ENCODE measurements at places on chromosomes 11 and 22.

DNA sequence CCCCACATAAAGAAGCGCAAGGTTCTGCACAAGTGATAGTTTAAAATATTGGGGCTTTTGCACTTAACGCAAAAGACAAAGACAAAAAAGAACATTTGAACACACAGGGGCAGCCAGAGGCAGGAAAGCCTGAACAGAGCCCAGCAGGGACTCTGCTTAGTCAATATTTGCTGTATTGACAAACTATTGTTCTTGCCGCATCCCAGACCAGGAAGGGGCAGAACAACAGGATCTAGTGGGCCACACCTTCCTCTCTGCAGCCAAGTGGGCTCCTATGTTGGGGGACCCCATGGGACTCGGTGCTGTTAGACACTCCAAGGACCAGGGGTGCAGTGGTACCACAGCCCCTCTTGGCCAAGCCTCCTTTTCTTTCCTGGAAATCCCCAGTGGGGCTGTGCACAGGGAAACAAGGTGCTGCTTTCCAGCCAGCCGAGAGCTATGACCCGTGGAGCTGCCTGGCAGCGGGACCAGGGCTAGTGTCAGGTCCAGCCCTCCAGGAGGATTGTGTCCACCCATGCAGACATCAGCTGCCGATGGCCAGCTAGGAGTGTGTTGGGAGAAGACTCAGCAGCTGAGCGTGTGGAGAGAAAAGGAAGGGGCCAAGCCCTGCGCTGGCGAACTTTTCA is 43.3 kb upstream of the ANO1 start:
- no peak for DNase-seq

DNA sequence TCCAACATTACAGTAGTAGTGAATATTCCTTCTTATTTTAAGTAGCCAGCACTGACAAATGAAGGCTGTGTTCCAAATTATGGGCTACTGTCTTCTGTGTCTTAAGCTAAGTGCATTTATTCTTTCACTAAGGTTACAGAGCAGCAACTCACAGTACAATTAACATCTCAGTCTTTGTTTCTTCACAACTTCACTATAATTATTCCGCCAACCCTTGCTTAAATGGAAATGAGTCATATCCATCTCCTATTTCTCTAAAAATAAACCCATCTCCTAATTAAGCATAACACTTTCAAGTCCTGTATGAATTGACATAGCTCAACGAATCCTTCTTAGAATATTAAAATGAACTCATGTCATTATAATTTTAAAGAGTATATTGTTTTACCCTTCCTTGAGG is 6.7 kb downstream of the ETS1 start:
- DNase-seq: peak; percentile 43

DNA sequence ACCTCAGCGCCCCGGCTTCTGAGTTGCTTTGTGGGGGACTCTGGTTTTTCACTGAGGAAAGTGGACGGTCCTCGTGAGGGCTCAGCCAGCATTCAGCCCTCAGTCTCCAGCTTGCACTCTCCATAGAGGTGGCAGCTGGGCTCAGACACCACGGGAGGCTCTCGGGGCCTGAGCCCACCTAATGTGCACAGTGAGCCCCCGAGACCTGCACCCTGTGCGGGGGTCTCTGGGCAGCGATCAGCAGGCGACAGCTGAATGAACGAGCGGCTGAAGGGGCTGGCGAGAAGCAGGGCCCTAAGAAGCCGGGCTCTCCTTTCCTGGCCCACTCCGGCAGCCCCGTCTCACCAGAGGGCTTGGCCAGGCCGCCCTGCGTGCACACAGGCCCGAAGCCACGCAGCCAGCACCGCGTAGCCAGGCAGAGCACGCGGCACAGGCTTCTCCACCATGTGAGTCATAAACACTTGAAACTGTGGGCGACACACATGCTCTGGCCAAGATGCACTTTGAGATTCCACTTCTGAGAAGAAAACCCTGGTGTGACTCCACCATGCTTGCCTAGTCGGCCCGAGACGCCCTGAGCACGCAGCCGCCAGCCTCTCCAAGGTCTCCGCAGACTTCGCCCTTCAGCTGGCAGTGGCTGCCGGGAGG is 28.0 kb downstream of the TOLLIP start:
- DNase-seq: no peak

GRCh38 chr22:41491374-41492100 is 22.6 kb downstream of the ACO2 start:
- DNase-seq: no peak

DNA sequence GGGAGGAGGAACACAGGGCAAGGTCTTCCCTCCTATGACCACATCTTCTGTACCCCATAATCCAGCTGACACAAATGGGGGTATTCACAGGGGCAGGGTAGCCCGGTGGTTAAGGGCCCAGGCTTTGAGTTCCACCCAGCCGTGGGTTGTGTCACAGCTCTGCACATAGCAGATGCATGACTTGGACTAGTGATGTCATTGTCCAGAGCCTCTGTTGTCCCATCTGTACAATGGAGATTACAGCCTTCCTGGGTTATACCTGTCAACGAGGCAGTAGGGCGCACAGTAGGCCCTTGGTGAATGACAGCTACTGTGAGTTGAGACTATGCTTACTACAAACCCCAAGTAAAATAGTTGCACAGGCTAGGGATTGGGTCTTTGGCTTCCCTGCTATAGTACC is 99.3 kb upstream of the CRYBB3 start:
- no peak for DNase-seq

DNA sequence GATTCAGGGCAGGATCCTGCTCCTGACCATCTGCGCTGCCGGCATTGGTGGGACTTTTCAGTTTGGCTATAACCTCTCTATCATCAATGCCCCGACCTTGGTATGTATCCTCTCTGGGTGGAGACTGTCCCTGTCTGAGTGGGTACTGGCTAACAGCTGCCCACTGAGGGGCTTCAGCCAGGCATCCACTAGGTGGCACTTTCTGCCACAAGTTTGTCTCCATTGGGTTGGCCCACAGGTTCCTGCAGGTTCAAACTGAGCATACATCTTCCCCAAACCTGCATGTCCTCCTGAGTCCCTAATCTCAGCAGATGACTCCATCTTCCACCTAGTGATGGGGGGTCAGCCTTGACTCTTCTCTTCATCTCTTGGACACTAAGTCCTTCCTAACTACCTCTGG is 4.4 kb downstream of the SLC2A11 start:
- peak; percentile 57 for DNase-seq

DNA sequence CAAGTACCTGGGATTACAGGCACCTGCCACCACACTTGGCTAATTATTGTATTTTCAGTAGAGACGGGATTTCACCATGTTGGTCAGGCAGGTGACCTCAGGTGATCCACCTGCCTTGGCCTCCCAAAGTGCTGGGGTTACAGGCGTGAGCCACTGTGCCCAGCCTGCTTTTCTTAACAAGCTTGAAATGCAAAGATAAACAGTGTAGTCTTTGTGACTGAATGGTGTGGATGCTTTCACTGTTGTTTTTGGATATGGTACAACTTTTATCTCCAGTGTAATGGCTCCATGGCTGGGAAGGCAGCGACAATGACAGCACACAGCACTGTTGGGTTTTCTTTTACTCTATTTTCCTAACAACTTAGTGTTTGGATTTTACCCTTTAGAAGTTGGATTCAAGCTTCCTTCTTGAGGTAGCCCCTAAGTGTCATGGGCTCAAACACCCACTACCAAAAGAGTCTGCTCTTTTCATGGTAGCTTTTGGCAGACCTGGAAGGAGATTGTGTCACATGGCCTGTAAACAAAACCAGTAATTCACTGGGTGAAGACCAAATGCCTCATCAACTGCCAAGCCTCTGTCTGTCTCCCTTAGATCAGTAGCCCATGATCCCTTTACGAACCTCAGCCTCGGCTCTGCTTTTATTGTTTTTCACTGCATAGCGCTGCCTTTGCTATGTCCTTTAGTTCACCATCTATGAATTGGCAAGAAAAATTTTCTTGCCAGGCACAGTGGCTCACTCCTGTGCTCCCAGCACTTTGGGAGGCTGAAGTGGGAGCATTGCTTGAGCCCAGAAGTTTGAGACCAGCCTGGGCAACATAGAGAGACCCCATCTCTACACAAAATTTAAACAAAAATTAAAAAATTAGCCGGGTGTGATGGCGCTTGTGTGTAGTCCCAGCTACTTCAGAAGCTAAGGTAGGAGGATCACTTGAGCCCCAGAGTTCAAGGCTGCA is 6.4 kb downstream of the VPS51 start:
- DNase-seq: no peak

GRCh38 chr11:117767071-117767470 is 29.9 kb downstream of the DSCAML1 start:
- DNase-seq: no peak

GRCh38 chr11:93249459-93250220 is 51.8 kb upstream of the SLC36A4 start:
- no peak for DNase-seq

- no peak for DNase-seq
Measured at GRCh38 chr22:27810609-27811151, 9.1 kb upstream of the MN1 start.

DNA sequence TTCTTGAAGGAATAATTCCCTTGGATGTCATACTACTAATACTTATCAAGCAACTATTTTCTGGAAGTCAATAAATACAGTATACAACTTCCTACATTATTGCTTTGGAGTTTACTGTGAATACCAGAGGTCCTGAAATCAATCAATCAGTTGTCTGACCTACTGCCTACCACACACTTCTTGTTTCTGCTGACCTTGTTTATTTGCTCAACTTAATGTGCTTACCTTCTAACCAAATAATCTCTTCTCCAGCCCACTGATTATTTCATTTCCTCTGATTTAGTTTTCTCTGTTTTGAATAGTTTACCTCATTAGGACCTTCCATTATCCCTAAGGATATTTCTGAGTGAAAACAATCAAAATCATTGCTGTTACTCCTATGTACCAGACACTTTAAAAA is 523.6 kb upstream of the ARHGAP42 start:
- no peak for DNase-seq

DNA sequence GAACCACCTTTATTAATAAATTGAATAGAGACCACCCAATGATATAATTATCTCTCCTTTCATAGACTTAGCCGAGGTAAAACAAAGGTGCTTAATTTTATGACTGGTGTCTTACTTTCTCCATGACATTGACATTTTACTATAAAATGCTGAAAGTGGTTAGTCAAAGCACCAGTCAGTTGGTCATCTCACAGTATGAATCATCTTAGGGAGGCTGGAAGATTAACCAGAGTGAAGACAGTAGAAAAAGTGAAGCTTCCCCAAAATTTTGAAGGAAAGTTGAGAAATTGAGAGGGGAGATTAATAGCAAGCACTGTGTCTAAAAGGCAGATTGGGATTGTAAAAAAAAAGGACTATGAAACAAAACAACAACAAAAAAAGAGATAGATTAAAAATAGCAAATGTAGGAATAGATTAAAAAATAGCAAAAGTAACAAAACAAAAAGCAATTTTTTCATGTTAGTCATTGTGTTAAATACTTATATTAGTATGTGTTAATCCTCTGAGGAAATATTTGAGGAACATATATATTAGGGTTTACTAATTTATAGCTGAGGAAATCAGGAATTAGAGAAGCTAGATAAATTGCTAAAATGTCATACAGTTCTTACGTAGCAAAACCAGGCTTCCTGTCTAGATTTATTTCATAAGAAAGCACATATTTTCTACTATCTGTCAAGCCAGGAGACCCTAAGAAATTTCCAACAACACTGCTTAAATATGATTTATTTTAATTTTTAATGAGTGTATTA is 557.3 kb upstream of the ANO5 start:
- DNase-seq: peak; percentile 79

- no peak for DNase-seq
Measured at GRCh38 chr11:132818951-132819350, 713.4 kb downstream of the OPCML start.

- DNase-seq: no peak
Measured at GRCh38 chr11:91902312-91902711, 322.3 kb upstream of the FAT3 start.

GRCh38 chr22:37044634-37045625 is 6.6 kb upstream of the KCTD17 start:
- peak; percentile 71 for DNase-seq

GRCh38 chr11:67644472-67645418 is 5.2 kb upstream of the TBX10 start:
- no peak for DNase-seq

- no peak for DNase-seq
Measured at GRCh38 chr11:12160231-12160630, 49.8 kb downstream of the MICAL2 start.

DNA sequence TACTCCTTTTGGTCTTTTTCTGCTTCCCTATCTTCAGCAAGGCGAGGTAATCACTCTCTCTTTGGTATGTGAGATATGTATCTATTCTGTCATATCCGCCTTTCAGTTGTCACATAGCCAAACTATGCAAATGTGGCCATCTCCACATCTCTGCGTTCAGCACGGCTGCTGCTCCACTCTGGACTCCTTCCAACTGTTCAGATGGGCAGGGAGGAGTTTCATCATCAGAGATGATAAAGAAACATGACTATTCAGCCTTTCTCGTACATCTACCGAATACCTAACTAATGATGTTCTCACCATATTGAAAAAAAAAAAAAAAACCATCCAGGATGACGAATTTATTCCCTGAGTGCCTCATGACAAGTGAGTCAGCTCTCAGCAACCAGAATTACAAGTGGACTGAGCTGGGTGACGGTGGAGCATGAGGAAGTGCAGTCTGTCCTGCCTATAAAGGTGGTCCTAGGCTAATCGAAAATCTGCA is 899.6 kb downstream of the OPCML start:
- DNase-seq: no peak

DNA sequence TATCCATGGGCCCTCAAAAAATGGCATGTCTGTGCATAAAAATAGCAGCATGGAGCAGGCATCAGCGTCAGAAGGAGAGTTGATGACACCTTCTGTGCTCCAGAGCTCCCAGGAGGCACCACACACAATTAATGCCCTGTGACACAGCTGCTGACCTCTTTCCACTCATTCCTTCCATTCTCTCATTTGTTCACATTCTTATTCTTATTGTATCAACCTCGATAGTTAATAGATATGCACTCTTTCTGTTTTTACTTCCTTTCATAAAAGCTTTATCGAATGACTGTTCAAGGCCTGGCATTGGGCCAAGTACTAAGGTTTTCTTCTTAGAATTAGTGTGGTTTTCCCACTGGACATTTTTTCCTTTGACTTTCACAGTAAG is 266.0 kb upstream of the MTNR1B start:
- no peak for DNase-seq

DNA sequence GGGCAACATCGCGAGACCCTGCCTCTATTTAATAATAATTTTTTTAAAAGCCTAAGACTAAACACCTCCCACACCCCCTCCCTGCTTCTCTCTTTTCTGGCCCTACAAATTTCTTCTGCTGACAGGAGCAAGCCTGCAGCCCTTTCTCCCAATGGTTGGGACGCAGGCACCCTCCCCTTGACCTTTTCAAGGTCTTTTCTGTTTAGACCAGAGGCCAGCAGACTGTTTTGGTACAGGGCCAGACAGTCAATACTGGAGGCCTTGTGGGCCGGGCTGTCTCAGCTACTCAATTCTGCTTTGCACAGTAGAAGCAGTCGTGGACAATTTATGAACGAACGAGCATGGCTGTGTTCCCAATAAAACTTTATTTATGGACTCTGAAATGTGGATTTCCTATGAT is 92.3 kb downstream of the SCN3B start:
- no peak for DNase-seq

DNA sequence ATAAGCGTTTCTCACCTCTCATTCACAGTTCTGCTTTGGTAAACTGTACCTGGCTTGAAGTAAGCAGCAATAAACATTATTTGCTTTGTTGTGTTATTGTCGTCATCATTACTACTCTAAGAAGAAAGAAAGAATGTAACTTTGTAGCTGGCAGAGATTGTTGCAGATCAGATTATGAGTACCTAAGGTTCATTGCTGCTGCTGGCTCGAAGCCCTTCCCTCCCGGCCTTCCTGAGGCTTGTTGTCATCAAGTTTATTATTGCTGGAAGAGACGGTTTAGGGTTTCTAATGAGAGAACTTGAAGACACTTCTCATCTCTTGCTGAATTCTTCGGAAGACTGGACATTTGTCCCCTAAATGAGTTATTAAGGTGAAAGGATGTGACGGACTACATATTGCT is 101.3 kb downstream of the GRAMD1B start:
- DNase-seq: no peak

All from suppressor macrophage treated with lipopolysaccharide for 1 hour (primary cell).